ENCODE measurements at places on chromosomes 2 and 18.

GRCh38 chr2:26969077-26969844 lies 1.2 kb upstream of the MAPRE3 start:
- DNase-seq, result no peak

GRCh38 chr2:234308813-234309195 lies 188.1 kb downstream of the ARL4C start:
- DNase-seq, result peak; percentile 69

GRCh38 chr2:215637651-215638050 lies 201.8 kb upstream of the FN1 start:
- no peak for DNase-seq

DNA sequence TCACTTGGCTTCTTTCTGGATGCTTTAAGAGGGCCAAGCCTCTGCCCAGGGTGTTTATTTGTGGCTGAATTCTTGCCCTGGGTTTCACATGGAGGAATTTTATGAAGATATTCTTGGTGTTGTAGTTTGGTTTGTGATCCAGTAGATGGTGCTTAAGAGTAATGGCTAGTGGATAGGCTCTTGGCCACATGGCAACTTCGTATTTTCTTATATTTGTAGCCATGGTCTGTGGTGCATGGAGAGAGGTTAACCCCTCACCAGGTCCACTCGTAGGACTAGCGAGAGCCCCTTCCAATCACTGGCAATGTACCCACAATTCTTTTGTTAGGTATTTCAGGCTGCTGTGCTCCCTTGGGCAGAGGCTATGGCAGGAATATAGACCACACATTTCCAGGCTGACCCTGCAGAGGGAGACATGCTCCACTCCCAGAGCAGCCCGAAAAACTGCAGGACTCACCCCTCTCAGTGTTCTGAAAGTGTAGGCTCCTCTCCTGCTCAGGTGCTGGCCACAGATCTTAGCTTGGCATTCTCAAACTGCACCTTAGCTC lies 582.1 kb upstream of the SETBP1 start:
- no peak for DNase-seq

DNA sequence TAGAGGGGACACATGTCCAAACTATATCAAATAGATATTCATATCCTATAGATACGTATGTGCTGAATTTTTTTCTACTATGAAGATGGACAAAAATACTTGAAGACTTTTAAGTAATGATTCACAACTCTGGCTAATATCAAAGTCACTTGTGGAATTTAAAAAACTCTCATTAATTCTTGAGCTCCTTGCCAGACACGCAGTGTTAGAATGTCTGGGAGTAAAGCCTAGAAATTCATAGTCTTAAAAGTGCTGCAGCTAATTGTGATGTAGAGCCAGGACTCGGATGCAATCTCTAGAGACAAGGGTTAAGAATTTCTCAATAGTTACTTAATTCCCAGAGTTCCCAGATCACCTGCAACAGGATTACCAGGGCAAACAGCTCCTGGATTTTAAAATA lies 107.4 kb downstream of the ARL6IP6 start:
- DNase-seq, result no peak

DNA sequence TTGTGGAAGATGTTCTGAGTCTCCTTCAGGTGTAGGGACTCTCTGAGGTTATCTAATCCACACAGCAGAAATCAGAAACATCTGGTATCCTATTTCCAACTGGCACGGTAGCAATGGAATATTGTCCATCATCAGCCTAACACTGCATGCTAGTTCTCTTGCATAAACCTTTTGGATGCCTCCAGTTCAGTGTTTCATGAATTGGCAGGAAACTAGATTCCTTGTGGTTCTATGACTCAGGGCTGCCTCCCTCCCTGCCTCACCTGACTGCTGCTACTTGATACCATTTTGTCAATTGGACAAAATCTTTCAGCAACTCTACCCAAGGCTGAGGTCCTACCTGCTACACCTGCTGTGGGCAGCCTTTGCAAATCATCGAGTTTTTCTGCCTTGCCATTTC lies 130.9 kb downstream of the TPGS2 start:
- no peak for DNase-seq

DNA sequence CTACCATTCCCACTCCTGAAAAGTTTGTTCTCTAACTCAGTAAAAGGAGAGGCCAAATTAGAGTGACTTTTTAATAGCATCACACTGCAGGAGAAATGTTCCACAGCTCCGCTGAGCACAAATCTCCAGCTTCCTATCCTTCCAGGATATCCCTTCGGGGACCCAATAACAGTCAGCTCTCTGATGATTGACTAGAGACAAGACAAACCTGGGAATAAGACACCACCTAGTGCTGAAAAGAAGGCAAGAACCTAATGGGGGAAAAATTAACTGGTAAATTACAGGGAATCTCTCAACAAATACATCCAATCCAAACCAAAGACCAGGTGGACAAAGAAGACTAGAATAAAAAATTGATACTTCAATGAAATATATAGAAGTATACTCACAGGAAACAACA lies 977.1 kb upstream of the SOX11 start:
- no peak for DNase-seq

DNA sequence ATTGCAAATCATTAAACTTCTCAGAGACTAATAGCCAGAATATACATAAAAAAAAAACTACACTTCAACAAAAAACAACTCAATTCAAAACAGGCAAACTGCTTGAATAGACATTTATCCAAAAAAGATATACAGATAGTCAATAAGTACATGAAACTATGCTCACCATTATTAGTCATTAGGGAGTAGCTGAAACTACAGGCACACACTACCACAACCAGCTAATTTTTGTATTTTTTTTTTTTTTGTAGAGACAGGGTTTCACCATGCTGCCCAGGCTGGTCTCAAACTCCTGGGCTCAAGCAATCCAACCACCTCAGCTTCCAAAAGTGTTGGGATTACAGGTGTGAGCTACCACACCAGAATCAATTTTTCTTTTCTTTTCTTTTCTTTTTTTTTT lies 16.9 kb downstream of the RPRD1A start:
- DNase-seq, result no peak

DNA sequence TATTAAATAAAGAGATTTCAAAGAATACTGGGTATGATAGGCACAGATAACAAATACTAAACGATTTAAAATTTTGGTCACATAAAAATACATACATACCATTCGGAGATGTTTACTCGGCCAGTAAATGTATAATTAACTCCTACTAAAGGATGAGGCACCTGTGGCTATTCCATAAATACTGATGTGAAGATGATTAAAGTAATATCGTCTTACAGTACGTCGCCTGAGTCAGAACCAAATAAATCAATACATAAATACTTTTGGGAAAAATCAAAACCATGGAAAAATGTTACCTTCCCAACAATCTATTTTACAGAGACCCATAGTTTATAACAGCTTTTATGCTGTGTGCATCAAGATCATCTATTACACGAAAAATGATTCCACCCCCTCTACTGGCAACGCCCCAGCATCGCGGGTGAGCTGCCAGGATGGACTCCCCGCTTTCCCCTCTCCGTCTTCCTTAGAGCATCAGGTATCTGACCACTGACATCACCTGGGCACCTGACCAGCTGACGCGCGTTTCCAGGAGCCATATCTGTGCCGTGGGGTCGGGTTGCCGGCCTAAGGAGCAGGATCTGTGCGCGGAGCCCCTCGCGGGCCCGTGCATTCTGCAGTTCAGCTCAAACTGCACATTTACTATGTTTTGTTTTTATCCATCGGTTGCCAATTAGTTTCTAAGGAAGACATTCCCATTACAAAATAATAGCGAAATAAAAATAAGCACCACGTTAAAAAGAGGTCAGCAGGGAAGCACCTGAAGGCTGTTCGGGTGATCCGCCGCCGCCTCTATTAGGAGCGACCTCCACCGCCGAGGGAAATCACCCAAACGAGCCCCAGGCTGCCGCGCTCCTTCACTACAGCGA lies 901 bp downstream of the ICA1L start:
- peak; percentile 65 for DNase-seq

DNA sequence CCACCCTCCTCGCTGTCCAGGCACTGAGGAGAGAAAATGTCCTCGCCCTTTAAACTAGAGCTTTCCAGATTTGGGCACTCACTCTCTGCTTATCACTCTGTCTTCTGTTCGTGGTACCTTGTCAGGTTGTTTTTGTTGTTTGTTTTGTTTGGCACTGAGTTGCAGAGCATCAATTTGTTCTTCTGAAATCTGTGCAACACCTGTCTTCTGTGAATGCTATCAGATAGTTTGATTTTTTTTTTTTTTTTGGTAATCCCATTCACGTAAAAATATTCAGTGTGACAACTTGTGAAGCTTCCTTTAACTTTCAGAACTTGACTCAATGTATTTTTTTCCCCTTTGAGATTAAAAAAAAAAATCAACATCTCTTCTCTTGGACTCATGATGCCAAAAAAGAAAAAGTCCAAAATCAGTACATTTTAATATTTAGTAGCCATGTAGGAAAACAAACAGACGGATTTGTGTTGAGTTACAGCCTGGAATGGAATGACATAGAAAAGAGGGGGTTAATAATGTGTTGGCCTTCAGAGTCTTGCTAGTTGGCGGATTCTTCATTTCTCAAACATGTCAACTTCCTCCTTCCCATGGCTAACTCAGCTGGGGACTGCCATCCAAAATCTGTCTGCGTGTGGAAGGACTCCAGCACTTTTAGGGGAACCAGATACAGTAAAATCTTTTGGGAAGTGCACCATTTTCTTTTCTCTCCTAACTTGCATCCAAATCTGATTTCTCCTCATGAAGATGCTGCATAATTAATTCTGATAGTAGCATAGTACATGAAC lies 1.6 kb downstream of the TMEM178A start:
- DNase-seq, result no peak
